ENCODE measurements at places on chromosomes 2 and 18.
A peak's percentile ranks its signal among the peaks of the same experiment; 100 is the strongest.

DNA sequence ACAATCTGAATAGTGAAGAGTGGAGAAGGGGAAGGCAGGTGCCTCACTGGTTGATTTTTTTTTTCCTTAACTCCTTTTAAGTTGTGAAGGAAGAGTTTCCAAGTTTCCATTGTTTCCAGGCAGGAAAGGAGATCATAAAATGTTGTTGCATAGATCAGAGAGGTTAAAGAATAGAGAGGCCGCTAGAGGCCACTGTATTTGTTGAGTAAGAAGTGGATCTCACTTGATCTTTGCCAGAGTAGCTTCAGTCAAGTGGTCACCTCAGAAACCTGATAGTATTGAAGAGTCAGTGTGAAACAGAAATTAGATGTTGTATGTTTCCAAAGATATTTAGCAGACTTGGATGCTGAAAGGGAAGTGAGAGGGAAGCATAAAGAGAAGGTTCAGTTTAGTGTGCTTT, 17.6 kb downstream of the CTNNA2 start:
- DNase-seq = no peak

DNA sequence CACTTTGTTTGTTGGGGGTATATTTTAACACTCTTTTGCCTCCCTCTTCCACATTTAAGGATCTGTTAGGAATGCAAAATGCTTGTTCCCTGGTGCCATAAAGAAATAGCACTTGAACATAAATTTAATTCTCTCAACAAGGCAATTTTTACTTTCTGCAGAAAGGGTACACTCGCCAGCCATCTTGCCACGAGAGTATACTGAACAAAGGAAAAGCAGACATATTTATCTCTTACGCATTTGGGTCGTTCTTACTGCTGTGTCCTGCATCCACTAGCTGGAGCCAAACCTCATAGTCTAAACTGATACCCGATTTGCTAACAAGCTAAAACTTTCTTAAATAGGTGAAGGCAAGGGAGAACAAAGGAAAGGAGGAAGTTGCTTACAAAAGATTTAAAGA, 129.5 kb downstream of the B3GNT2 start:
- no peak for DNase-seq

DNA sequence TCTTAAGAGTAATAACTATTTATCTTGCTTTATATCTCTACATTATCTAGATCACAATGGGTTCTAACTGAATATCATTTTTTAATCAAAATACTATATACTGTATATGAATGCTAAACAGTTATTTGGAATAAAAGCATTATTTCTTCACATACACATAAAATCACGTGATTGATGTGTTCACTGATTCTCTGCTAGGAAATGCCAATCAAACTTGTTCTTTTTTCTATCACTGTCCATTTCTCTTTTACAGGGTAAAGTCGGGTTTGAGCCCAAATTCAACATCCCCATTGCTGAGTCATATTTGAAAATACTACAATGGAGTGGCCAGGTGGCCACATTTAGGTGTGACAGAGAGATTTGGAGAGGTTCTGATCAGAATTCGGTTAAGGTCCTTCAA, 1114.0 kb upstream of the PIK3C3 start:
- DNase-seq = no peak

- DNase-seq = no peak
These were observed 255.9 kb upstream of the SPRED2 start for GRCh38 chr2:65688141-65688886.

DNA sequence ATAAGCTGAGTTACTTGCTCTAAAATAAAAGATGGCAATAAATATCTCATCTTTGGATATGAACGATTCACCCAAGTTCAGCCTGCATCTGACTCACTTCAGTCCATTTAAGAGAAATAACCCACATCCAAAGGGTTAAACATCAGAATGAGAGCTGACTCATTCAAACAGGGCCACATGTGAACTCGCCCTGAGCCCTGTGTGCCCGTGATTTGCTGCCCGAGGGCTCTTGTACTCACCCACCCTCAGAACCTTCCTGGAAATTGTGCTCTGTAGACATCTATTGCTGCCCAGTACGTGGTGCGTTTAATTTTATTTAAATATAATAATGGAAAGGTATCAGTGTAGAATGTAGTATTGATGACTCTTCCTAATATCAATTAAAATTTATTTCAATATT, 66.9 kb upstream of the RBM44 start:
- DNase-seq = no peak

DNA sequence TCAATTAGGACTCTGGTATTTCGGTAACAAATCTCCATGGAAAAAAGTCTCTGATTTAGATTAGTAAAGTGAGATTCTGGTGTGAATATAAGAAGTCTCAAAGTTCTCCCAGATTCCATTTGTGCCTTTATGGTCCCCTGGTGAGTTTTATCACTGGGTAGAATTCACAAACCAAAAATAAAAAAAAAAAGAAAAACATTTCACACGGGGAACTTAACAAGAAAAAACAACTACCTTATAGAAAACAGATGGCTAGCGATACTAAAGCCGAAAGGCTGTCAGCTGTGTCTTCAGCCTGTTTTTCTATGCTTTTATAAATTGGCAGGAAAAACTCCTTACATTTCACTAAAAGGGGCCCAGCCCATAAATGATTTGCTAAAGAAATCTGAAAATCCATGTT, 50.6 kb downstream of the COL5A2 start:
- DNase-seq = no peak

- DNase-seq = no peak
These were observed 11.4 kb downstream of the EPAS1 start for GRCh38 chr2:46308629-46309028.

- no peak for DNase-seq
These were observed 82.1 kb downstream of the BIN1 start for GRCh38 chr2:127024769-127025358.

DNA sequence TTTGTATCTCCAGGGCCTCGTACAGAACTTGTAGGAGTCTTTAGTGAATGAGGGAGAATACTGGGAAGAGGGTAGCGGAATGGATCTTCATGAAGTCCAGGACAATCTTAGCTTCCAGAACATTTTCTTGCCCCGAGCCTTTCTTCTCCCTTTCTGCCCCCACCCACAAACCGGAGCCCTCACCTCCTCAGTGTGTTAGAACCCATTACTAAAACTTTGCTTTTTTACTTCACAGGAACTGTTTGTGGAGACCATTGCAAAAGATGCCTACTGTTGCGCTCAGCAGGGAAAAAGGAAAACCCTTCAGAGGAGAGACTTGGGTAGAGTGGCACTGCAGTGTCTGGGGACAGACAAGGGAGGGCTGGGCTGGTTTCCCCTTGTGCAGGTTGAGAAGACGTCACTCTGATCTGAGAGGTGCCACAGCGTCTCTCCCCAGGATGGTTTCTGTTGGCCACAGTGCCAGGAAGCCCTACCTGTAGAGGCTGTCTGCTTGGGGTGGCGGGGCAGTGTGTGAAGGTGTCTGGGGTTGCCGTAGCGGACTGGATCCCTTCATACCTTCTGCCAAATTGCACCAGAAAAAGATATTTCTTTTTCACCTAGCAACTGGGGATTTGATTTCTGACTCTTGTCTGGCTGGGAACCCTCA, 786 bp downstream of the POLE4 start:
- no peak for DNase-seq

DNA sequence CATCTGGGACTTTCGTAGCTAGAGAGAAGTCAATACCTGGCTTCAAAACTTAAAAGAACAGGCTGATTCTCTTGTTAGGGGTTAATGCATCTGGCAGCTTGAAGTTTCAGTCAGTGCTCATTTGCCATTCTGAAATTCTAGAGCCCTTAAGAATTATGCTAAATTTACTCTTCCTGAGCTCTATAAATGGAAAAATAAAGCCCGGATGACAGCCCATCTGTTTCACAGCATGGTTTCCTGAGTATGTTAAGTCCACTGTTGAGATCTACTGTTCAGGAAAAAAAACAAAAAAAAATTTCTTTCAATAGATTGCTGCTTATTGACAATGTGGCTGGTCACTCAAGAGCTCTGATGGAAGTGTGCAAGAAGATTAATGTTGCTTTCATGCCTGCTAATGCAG, 101.3 kb upstream of the RPE start:
- DNase-seq = no peak

DNA sequence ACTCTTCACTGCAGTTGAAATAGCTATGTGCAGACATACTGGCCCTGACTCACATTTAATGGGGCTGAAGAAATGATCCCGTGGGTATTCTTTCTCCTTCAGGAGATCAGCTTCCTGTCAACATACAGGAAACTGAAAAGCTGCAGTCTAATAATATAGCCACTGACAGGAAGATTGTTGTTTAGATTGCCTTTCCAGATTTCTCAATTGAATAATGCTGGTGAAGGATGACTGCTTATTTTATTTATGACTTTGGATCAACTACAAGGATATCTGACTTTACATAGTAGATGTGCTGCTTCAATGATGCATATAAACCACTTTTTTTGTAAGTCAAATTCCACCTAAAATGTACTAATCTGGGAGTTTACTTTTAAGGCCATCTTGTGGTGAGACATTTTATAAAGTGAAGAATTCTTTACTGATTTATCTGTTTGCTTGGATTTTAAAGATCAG, 93.4 kb upstream of the MAP4K3 start:
- no peak for DNase-seq

- no peak for DNase-seq
These were observed 147.5 kb downstream of the PARD3B start for GRCh38 chr2:204692790-204693189.

GRCh38 chr2:204748286-204748685, 203.0 kb downstream of the PARD3B start:
- DNase-seq = no peak

GRCh38 chr2:234823196-234823876, 128.5 kb upstream of the SH3BP4 start:
- no peak for DNase-seq

- no peak for DNase-seq
These were observed 565.7 kb upstream of the ZEB2 start for GRCh38 chr2:145085612-145086011.

GRCh38 chr18:28459587-28459986, 282.7 kb upstream of the CDH2 start:
- DNase-seq = no peak

- DNase-seq = no peak
These were observed 80.9 kb downstream of the CERS6 start for GRCh38 chr2:168536925-168537466.

- DNase-seq = peak; percentile 54
These were observed 95.5 kb downstream of the DYSF start for GRCh38 chr2:71548646-71549425.

DNA sequence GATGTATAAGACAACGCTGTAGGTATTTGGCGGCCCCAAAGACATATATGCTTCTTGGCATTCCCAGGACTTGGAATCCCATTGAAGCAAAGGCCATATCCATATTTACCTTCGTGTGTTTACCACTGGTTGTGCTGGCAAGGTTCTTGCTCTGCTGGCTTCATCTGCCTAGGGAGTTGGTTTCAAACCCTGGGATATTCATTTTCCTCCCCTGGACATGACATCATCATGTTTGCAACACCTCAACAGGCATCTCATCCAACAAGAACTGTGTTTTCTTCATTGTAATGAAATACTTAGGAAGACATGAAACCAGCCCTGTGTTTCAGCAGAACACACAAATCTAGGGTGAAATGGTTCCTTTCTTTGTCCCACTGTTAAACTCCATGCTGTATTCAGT, 77.9 kb upstream of the PHLPP1 start:
- DNase-seq = no peak

DNA sequence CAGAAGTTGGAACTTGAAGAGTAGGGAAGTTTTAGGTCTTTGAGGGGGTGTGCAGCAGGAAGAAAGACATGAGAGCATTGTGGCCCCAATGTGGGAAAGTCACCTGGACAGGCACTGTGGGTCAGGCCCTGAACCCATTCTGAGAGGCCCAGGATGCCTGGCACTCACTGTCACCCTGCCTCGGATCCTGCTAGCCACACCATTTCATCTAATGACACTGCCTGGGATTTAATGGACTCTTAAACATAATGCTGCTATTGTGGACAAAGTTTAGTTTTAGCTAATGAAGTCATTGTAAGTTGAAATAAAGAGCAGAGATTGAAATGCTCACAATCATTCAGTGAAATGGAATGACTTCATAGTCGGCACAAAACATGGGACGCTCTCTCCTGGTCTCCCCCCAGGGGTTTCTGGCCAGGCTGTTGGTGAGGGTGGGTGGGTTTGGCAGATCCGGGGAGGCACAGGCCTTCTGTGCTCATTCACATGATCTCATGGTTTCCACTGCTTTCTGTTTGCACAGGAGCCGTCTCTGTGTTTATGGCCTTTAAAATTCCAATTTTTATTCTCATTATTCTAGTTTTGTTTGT, 141.8 kb upstream of the KLHL29 start:
- DNase-seq = no peak

- no peak for DNase-seq
These were observed 650.1 kb upstream of the VRK2 start for GRCh38 chr2:57396355-57397098.

- no peak for DNase-seq
These were observed 6.8 kb downstream of the SMAD7 start for GRCh38 chr18:48943736-48944527.

DNA sequence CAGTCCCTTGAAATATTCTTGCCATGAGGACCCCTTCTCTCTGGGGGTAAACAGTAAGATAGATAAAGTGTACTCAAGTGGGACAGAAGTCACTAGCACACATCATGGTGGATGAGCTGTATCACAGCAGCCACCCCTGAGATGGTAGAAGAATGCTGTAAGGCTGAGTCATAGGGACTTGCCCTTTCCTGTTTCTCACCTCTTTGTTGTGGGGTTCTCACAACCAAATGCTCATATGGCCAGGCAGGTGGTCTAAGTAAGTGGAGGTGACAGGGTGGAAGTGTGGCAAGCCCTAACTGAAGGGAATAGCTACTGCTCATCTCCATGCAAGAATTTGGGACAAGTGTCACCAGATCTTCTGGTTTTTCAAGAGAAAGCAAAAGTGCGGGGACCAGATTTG, 202.7 kb upstream of the SLC14A2 start:
- no peak for DNase-seq

DNA sequence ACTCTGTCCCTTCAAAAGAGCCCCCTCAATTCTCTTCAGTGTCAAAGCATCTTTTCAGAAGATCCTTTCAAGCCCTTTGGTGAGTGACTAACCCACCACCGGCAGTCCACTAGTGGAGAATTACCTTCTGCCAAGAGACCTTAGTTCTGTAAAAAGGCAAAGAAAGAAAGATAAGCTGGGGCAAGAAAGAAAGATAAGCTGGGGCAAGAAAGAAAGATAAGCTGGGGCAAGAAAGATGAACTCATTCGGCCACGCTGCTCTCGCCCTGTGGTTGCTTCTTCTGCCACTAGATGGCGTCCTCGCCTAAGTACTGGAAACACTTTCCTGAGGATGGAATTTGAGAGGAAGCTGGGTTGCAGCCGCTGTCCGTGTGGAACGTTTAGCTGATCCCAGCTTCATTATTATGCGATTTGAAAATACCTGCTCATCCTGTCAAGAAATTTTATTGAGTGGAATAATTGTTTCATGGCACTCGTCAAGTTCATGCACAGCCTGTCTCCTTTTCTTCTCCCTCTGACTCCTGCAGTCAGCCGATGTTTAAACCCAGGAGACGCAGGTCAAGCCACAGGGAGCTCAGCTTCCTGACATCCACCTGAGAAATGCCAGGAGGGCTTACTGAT, 17.3 kb upstream of the ANXA4 start:
- peak; percentile 57 for DNase-seq

GRCh38 chr2:132404056-132404455, 12.5 kb upstream of the GPR39 start:
- DNase-seq = no peak

All from GM18507 (cell line).